DMS79 treated with DMSO at 0.1 percent for 48 hours (cell line): ENCODE measurements at places on chromosomes 7 and 10.

GRCh38 chr7:601595-602340 is 82.1 kb upstream of the PDGFA start:
- DNase-seq: no peak

DNA sequence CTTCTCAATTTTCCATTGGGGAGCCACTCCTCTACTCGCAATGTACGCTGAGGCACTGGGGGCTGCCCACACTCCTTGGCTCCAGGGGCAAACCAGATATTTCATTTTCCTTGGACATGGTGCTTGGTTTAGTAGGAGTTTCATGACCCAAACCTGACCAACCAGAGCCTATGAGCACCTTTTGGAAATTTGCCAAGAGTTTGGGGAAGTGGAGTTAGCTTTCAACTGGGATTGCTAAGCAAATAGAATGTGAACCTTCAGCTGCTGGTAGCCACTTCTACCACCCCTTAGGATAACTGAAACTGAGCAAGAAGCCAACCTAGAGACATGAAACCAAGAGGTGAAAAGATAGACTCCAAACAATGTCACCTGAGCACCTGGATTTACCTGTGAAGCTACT is 74.9 kb upstream of the COL13A1 start:
- peak; percentile 69 for DNase-seq

DNA sequence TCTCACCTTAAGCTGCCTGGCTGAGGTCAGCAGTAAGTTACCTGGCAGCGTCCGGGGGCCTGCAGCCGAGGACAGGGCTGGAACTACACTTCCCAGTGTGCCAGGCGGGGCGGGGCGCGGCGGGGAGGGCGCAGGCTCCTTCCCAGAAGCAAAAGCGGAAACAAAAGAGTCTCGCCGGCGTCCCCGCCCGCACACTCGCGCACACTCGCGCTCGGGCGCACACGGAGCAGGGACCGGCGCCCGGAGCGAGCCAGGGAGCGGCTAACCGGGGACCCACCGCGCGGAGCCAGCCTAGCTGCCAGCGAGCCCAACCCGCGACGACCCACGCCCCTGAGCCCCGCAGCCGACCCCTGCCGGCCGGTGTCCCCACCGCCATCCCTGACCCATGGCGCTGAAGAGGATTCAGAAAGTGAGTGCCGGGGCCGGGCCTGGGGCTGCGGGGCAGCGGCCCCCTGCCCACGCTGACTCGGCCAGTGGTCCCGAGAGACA is at the start of gene UBE2D1:
Gene UBE2D1, plus strand, starts transcription at position 190 of the 489 bp plus-strand sequence. Its CDS starts 196 bp downstream, at position 386.
- peak; percentile 12 for DNase-seq

- no peak for DNase-seq
These were observed 20.8 kb downstream of the TIAL1 start for GRCh38 chr10:119575991-119576390.

GRCh38 chr7:131071786-131072504 is 255.7 kb upstream of the MKLN1 start:
- DNase-seq: no peak

- DNase-seq: peak; percentile 11
These were observed 39.3 kb downstream of the WASL start for GRCh38 chr7:123709525-123709924.
